H7 (cell line): ENCODE measurements at places on chromosomes 6 and 20.

DNA sequence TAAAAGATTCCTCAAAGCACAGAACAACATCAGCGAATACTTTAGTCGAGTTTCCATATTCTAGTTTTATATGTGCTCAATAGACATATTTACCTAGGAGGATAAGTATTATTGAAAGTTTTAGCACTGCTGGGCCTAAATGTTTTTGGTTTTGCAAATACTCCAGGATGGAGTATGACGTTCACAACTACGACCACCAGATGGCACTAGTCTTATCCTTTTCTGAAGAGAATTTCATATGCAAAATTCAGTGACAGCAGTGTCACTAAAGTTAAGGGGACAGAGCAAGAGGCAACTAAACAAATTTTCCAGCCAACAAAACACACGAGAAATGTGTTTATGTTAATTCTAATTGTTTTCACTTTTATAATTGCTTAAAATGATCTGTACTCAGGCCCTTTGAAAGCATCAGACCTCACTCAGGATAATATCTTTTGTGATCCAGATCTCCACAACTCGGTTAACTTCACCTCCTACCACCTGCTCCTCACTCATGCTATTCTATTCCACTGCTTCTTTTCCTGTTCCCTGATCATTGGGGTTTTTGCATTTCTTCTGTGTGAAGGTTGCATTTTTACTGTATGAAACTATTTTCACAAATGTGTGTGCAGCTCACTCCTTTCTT, 220.8 kb downstream of the TRDN start:
- no peak for DNase-seq

GRCh38 chr20:50580016-50580747, 70.0 kb downstream of the PTPN1 start:
- DNase-seq = peak; percentile 95

DNA sequence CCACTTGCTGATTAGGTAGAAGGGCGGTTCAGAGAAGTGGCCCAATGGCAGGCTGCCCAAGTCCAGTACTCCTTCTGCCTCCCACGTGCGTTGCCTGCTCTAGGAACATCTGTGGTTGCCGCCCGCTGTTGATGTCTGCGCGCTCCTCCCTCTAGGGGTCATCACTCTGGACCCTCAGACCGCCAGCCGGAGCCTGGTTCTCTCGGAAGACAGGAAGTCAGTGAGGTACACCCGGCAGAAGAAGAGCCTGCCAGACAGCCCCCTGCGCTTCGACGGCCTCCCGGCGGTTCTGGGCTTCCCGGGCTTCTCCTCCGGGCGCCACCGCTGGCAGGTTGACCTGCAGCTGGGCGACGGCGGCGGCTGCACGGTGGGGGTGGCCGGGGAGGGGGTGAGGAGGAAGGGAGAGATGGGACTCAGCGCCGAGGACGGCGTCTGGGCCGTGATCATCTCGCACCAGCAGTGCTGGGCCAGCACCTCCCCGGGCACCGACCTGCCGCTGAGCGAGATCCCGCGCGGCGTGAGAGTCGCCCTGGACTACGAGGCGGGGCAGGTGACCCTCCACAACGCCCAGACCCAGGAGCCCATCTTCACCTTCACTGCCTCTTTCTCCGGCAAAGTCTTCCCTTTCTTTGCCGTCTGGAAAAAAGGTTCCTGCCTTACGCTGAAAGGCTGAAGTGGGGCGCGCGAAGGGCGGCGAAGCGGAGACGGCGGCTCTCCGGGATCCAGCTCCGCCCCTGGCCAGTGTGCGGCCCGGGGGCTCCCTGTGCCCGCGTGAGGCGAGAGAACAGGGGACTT, 8.5 kb downstream of the TRIM15 start:
- DNase-seq = peak; percentile 73

DNA sequence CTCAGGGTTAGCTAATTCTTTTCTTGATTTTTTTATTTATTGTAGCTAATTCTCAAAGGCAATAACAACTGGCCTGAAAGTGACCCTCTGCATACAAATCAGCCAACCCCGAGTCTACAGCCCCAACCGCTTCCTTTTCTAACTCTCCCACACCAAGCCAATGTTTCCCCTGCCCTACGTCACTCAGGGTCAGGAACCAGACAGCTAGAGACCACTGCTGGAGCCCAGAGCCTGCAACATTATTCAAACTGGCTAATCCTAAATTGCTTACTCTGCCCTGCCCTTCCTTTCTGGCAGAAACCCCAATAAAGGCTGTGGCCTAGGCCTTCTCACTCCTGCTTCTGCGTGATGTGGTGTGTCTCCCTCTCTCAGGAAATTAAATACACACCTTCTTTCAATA, 320.7 kb downstream of the CBLN4 start:
- DNase-seq = no peak

- DNase-seq = no peak
Observed at GRCh38 chr6:7085911-7086310, 21.9 kb upstream of the RREB1 start.

- no peak for DNase-seq
Observed at GRCh38 chr20:63579017-63579694, 5.1 kb upstream of the HELZ2 start.

DNA sequence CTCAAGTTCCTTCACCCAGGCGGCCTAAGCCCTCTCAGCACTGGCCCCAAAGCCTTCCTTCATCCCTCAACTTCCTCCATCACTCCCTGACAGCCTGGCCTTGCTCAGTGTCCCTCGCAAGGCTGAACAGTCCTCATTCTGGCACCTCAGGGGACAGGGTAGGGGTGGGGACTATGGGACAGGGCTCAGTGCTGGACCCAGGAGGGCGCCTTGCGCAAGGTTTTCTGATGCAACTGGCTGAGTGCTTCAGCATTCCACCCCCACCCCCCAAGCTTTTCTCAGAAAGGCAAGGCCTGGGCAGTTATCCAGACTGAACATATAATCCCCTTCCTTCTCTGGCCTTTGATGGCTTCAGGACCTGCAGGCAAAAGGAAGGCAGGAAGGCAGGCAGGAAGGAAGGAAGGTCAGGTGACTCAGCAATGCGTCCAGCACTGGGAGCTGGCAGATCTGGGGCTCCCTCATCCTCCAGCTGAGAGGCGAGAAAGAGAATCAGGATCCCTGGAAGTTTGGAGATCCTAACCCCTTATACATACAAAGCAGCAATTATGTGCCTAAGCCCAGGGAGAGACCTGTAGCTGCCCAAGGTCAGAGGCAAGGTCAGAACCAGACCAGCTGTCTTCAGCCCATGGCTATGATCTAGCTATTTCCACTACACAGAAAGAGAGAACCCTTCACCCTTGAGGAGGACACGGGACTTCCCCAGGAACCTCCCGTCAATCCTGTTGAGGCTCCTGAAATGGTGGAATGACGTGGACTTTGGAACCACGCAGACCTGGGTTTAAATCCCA, 8.6 kb upstream of the TRIB3 start:
- peak; percentile 49 for DNase-seq

DNA sequence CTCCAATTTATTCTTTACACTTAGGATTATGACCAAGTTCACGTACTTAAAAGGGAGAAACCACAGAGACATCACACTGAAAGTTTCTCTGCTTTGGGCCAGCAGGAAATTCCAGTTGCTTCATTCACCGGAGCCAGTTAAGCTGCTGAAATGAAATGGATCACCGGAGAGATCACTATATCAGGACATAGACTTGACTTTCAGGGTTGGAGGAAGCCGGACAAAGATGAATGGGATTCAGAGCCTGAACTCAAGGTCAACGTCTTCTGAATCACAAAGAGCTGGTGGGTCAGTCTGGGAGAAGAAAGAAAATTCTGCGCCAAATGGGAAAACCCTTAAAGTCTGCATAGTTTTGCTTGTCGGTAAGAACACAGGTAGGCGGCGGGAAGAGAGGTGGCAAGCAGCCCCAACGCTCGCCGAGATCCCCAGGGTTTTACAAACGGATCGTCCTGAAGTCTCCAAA, 81.9 kb upstream of the CCDC28A start:
- peak; percentile 59 for DNase-seq

DNA sequence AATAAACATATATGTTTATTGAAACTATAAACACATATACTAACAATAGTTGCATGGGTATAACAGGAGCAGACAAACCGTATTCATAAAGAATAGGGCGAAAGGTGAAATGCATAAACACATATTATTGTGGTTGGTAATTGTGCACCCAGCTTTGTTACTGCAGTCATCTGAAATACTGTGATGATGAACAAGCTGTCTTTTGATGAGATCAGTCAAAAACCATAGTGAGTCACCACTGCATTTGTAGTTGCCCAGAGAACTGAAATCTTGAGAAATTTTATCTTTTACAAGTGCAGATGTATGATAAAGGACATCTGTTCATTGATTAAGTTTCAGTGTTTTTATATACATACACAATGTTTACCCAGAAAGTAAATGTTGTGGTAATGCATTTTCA, 133.7 kb downstream of the MYO6 start:
- DNase-seq = no peak

- no peak for DNase-seq
Observed at GRCh38 chr6:129663531-129663930, 46.4 kb downstream of the ARHGAP18 start.

- DNase-seq = no peak
Observed at GRCh38 chr20:48708116-48708515, 119.7 kb downstream of the PREX1 start.

DNA sequence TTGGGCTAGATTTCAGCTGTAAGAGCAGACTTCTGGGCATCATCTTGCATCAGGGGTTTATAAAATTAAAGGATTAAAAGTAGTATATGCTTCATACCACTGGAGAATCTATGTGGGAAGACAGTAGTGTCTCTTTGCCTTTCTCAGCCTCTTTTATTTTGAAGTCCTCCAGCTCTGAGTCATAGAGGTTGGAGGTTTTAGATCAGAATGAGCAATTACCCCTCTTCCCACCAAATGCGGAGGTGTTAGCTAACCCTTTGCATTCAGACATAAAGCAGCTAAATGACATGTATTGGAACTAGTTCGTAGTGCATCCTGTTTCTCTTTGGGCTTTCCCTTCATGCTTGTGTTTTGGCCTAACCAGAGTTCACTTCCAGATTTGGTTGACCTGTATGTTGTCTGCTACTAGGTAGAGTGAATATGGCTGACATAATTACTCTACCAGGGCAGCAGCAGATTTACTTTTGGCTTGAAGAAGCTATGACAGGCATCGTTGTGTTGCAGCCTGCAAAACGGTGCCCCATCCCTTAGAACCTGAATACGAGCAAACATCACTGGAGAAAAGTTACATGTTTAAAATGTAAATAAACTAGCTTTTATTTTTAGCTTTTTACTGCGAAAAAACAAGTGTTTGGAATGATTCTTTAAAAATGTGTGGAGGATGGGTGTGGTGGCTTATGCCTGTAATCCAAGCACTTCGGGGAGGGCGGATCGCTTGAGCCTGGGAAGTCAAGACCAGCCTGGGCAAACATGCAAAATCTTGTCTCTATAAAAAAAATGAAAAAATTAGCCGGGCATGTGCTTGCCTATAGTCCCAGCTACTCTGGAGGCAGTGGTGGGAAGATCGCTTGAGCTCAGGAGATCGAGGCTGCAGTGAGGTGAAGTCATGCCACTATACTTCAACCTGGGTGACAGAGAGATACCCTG, 82.2 kb downstream of the MYO6 start:
- no peak for DNase-seq

DNA sequence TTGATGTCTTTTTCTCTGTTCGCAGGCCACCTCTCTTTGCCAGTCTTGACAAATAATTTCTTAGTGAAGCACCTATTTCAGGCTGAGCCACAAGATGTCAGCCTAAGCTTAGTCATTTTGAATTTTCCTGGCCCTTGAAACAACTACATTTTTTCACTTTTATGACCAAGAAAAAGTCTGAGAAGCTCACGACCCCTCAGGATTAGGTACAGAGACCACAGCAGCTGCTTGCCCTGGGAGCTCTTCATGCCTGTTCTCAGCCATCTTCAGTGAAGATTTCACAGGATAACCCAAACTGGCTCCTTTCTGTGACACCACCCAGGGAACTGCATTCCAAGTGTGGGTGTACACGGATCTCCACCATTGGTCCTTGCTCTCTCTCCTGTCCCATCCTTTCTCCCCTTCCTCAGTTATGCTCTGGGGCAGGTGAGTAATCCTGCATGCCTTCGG, 38.4 kb upstream of the SPTLC3 start:
- no peak for DNase-seq

DNA sequence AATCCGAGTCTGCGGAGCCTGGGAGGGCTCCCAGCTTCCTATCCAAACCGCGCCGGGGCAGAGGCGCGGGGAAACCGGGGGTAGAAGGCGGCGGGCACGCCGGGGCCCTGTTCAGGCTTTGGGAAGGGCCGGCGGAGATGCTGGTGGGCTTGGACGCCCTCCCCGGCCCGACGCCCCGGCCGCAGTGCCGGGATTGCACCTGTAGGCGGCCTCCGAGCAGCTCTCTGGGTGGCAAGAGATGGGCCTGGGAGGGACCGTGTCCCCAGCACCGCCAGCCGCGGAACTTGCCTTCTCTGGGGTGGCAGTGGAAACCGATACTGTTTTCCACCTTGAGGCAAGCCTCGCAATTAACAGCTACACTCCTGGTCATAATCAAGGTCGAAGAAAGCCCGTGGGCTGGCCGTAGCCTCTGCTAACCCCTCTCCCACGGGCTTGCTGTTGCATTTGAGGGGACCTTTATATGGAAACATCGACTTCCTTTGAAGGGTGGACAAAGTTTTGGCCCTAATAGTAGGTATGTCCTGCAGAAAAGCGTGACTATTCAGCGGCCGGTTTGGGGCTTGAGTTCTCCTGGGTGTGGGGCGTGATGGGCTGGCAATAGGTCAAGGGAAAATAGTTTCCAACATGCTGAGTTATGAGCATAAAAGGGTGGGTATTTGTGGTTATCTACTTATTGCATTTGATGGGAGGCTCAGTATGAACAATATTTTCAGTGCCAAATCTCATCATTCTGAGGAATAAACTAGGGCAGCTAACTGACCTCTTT, 1.1 kb upstream of the JAG1 start:
- DNase-seq = peak; percentile 94

GRCh38 chr6:9936551-9936950, 478.3 kb downstream of the TFAP2A start:
- no peak for DNase-seq

DNA sequence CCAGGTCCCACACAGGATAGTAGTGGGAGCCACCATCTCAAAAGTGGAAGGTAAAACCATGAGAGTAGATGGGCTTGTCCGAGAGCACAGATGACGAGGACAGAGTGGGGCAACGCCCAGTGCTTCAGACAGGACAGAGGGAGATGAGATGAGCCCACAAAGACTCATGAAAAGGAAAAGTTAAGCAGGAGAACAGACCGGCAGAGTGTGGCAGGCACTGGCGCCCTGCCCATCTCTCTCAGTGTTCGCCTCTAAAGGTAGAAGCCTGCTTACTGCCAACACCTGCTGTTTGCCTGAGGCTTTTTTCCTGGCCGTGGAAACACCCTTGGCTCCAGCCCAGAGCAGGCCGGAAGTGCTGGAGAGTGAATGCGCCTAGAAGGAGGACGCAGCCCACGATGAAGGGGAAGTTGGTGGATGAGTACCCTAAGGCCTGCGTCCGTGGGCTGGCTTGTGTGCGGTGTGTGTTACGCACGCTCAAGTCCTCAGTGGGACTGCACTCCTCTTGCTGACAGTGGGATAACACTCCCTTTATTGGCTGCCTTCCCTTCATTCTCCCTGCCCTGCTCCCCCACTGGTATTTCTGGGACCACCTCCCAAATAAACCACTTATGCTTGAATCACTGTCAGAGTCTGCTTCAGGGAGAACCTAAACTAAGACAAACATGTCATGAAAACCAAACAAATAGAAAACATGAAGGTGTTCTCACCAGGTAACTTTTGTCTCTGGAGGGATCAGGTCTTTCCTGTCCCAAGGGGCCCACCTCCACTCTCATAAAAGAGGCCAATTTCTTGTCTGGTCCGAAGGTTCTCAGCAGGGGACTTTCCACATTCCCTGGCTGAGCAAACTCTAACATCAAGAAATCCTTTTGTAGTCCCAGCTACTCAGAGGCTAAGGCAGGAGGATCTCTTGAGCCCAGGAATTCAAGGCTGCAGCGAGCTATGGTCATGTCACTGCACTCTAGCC, 9.1 kb upstream of the FOXP4 start:
- DNase-seq = no peak
